Nephron progenitor cell (in vitro differentiated cells): ENCODE measurements at places on chromosomes 6 and 20.

DNA sequence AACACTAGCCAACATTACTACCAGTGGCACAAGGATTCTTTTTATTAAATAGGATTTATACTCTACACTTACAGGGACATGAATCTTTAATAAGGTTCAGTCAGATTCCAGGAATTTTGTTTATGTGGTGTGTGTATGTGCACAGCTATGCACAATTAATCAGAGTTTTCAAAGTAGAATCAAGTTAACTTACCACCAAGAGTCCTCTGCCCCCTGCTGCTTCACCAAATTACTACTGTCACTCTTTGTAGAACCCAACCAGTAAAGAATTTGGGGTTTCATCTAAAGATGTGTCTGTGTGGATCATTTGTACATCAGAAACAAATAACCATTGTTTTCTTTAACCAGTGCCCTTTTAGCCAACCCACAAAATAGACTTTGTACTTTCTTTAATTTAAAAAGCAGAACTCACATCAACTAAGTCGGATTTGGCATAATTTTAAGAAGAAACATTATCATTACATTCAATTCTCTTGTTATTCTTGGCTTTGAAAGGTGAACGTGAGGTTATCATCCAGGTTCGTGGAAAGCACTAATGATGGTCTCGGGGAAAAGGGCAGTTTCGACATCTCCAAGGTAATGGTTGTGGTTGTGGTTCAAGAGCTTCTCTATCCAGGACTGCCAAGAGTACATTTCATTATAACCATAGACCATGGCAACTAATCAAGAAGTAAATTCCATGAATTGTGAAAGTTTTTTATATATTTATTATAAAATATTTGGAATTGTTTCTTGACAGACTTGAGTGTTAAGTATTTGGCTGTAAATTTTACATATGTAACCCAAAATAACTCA, 514.3 kb upstream of the ID4 start:
- DNase-seq = no peak

GRCh38 chr6:155530219-155530834, 74.7 kb upstream of the NOX3 start:
- no peak for DNase-seq

- DNase-seq = no peak
These were observed 53.9 kb upstream of the SCML4 start for GRCh38 chr6:107877968-107878367.

GRCh38 chr20:62692176-62692575, 16.5 kb upstream of the NTSR1 start:
- DNase-seq = no peak

DNA sequence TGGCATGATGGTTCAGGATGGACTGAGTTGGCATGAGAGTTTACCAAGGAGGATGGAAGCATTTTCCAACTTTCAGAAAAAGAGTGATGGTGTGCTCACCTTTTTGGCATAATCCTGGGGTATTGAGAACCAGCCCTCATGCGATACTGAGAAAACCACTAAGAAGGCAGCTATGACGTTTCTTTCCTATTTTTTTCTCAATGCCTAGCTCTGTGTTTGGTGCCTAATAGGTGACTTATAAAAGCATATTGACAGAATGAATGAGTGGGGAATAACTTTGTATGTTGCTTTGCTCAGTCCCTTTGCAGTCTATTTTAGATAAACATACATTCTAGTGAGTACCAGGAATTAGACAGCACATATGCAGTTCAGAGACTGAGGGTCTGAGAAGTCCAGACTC, 816.3 kb downstream of the DHX35 start:
- DNase-seq = no peak

- no peak for DNase-seq
These were observed 44.6 kb downstream of the TOX2 start for GRCh38 chr20:43959079-43959919.

GRCh38 chr20:37939701-37940560, 37.0 kb downstream of the VSTM2L start:
- no peak for DNase-seq

DNA sequence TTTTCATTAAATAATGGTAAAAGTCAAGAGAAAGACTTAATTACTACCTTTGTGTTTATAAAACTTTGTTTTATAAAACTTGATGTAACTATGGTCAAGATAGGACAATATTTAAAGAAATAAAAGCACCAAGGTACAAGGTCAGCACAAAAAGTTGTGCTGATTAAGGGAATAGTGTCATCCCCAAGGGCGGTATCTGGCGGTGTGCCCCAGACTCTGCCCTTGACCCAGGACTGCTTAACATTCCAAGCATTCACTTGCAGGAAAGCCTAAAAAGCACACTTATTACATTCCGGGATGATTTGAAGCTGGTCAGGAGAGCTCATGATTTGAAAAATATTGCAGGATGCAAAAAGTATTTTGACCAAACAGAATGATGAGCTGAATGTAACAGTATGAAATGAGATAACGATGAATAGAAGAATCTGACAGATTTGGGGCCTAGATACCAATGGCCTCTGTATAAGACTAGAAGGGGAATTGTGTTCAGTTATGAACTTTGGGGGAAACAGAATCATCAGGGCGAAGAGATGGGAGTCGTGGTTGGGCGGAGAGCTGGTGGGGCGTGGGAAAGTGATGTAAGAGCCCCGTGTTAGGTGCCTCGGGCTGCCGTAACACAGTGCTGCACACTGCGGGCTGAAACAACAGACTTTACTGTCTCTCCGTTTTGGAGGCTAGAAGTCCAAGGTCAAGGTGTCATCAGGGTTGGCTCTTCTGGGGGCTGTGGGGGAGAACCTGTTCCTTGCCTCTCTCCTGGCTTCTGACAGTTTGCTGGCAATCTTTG, 77.2 kb downstream of the CDC5L start:
- DNase-seq = no peak

DNA sequence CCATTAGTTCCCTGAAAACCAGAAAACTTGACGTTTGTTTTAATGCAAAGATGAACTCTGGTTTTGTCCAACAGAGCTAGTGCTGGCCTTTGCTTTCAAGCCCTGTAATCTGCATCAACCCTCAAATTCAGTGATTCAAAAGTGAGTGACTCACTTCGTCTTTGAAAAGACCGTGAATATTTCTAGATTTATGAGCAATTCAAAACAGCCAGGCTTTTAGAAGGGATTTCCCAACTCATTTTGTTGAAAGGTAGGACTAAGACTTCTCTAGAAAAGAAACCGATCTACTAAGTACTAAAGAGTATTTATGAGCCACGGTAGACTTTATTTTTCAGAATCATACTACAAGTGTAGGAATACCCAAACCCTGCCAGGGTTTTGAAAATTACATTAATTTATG, 121.5 kb downstream of the UST start:
- DNase-seq = no peak

GRCh38 chr6:62265906-62266525, 20.0 kb downstream of the KHDRBS2 start:
- DNase-seq = no peak

DNA sequence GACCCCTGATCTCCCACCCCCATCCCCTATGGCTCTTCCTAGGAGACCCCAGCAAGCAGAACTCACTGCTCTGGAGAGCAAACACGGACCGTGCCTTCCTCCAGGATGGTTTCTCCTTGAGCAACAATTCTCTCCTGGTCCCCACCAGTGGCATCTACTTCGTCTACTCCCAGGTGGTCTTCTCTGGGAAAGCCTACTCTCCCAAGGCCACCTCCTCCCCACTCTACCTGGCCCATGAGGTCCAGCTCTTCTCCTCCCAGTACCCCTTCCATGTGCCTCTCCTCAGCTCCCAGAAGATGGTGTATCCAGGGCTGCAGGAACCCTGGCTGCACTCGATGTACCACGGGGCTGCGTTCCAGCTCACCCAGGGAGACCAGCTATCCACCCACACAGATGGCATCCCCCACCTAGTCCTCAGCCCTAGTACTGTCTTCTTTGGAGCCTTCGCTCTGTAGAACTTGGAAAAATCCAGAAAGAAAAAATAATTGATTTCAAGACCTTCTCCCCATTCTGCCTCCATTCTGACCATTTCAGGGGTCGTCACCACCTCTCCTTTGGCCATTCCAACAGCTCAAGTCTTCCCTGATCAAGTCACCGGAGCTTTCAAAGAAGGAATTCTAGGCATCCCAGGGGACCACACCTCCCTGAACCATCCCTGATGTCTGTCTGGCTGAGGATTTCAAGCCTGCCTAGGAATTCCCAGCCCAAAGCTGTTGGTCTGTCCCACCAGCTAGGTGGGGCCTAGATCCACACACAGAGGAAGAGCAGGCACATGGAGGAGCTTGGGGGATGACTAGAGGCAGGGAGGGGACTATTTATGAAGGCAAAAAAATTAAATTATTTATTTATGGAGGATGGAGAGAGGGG, 1.4 kb downstream of the LTA start:
- no peak for DNase-seq

DNA sequence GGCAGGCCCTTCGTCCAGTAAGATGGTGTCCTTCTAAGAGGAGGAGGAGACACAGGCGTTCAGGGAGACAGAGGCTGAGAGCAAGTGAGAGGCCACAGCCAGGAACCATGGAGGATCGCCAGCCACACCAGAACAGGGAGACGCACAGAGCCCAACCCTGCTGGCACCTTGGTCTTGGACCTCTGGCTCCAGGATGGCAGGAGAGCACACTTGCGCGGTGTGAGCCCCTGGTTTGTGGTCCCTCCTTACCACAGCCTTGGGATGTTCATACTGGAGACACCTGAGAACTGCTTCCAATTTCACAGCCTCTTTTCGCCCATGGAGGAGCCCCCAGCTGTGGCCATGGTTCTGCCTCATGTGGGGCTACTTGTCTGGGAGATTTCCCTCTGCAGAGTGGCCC, 222.4 kb downstream of the DLL1 start:
- DNase-seq = no peak

GRCh38 chr6:111950661-111951496, 77.6 kb upstream of the FYN start:
- DNase-seq = peak; percentile 23

DNA sequence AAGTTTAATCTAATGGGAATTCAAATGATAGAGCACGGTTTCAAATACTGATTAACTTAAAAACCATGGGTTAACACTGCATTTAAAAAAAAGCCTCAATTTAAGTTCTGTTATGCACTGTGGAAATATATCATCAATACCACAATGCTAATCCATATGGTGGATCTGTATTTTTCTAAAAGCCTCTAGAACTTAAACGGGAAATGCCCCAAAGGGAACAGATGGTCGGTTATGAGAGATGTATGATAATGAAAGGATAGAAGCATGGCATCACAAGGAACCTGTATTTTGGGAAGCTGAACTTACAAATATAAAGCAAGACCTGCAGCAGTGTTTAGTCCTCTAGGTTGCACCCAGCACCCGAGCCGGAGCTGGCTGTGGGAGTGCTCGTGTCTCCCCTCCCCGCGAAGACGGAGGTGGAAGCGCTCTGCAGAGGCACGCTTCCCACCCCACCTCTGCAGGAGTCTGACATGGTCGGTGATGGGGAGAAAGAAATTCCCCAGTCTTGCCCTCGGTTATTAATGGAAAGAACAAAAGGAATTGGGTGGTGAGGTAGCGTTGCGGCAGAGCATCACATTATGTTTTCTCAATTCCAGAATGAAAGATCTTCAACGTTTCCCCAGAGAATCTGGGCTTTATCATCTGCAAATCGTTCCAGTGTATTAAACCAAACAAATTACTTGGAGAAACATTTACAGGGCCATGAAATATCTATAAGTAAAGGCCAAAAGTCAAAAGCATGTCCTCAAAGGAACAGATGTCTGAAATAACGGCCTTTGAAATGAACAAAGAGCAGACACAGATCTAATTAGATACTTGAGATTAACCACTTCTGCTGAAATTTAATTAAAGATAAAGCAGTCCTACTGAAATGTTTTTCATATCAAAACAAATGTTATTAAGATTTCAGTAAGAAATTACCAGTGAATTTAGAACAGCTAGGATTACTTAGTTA, 103.1 kb upstream of the POPDC3 start:
- no peak for DNase-seq

- DNase-seq = no peak
These were observed 56.1 kb upstream of the FOXC1 start for GRCh38 chr6:1553562-1554083.

- no peak for DNase-seq
These were observed 186.1 kb upstream of the SCGN start for GRCh38 chr6:25465941-25466340.

- no peak for DNase-seq
These were observed 3.0 kb upstream of the ZBTB22 start for GRCh38 chr6:33320315-33321181.

DNA sequence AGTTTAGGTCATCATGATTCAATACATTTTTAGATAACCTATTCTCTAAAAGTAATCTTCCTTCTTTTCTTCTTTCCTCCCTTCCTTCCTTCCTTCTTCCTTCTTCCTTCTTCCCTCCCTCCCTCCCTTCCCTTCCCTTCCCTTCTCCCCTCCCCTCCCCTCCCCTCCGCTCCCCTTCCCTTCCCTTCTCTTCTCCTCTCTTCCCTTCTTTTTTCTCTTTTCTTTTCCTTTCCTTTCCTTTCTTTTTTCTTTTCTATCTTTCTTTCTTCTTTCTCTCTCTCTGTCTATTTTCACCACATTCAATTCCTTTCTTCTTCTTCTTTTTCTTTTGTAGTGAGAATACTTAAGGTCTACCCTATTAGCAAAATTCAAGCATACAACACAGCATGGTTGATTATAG, 17.3 kb upstream of the RHAG start:
- no peak for DNase-seq

- DNase-seq = no peak
These were observed 27.1 kb downstream of the C20orf173 start for GRCh38 chr20:35502352-35502751.

GRCh38 chr6:116190550-116190949, 63.3 kb downstream of the TSPYL4 start:
- no peak for DNase-seq

DNA sequence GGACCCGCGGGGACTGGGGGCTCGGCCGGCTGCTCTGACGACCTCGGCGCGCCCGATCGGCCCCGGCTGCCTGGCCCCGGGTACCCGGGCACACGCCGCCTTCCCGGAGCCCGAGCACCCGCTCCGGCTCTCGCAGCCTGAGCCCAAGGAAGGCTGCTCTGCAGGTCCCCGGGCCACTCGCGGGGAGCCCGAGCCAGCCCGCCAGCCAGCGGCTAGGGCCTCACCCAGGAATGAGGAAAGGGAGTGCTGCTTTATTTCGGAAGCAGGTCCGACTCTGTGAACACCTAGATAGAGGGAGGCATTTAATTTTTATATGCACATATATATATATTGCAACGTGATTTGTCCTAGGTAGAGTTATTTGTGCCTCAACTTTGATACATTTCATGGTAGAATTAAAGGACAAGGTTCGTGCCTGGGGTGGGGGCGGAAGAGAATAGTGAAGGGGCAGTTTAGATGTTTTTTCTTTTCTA, 15.5 kb downstream of the FOXA2 start:
- DNase-seq = peak; percentile 25

GRCh38 chr6:87291883-87292282, 30.5 kb upstream of the SMIM8 start:
- DNase-seq = no peak

GRCh38 chr6:52707963-52708680, 37.2 kb downstream of the TMEM14A start:
- DNase-seq = no peak

GRCh38 chr6:340991-341827, 48.9 kb downstream of the DUSP22 start:
- no peak for DNase-seq

- DNase-seq = no peak
These were observed 313.1 kb downstream of the GRIK2 start for GRCh38 chr6:101706576-101706975.

- DNase-seq = no peak
These were observed at the start of gene DDX43 for GRCh38 chr6:73394577-73395354. TSS of gene DDX43 (plus strand) at chr6:73394828. CDS start at chr6:73394906, 78 bp downstream.
